ENCODE measurements at places on chromosomes 5 and 9.
A peak's percentile ranks its signal among the peaks of the same experiment; 100 is the strongest.

GRCh38 chr5:57710126-57710525, 227.5 kb upstream of the ACTBL2 start:
- no peak for DNase-seq

DNA sequence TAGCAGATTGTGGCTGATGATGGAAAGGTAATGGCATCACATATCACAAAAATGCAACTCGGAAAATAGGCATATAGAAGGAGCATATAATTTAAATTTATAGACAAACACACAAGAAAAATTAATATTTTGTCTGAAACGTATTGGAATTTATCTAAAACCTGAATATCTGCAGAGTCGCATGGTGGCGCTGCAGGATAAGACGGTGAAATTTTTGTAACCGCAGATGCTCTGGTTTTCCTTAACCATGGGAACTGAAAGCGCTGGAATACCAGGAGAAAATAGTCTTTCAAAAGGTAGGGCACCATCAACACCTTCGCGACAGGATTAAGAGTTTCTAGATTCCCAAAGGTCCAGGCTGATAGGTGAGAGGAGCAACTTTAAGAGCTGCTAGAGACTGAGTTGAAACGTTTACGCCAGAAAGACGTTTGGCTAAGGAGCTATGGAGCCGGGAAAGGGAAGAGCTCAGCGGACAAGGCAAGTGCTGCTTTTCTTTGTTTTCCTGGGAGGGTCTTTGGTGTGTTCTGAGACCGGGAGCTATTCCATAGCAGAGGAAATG, 11.0 kb upstream of the PCDHB15 start:
- DNase-seq: no peak

DNA sequence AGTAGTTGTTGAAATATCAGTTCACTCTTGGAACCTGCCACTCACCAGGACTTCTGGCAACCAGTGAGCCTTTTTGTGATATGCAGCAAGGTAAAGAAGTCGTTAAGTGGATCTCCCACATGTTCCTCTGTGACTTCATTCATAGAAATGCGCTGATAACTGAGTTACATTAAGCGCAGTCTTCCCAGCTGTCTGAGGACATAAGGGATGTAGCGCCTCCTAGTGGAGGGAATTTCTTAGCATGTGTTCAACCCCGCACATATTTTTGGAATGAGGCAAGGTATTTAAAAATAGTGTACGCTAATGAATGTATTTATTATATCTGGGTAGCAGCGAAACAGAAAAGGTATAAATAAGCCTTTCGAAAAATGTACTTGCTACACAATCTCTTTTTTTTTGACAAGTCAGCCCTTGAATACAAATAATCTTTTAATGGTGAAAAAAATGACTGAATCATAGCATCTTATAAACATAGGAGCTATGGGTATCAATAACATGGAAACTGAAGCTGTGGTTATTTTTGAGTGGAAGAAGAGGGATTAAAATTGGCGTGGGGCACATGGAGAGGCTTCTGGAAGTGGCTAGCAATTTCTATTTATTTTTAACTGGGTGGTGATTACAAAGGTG, 38.0 kb downstream of the PALM2AKAP2 start:
- DNase-seq: peak; percentile 77

DNA sequence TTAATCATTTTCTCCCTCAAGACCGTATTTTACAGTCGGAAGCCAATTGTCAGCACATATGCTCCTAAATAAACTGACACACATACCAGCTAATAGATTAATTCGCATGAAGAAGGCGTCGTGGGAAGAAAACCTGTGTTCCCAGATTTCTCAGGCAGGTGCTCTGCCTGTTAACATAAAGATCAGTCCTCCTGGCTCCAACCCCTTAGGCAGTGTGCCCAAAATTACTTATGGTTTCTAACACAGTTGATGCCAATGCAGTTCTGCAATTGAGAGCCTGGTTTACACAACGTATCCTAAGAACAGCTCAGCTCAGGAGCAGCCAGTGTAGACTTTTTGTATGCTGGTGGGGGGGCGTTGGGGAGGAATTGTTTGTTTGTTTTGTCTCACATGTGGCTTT, 208.3 kb downstream of the ENC1 start:
- DNase-seq: peak; percentile 56

DNA sequence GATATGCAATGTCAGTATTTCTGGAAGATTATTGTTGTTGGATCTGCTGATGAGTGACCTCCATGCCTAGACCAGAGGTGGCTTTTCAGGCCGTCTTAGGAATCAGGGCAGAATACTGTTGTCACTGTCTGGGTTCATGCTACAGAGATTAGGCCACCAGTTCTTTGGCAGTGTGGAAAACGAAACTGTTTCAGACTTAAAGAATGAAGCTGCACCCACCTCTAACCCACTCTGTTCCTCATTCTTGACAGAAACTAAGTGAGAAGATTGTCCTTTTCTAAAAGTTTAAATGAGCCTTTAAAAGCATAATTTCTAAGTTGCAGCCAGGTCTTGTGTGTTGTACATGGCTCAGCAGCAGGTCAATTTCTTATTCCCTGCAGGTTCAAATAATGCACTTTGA, 444.3 kb downstream of the ENC1 start:
- peak; percentile 66 for DNase-seq

- DNase-seq: no peak
These were observed 21.1 kb downstream of the SPOCK1 start for GRCh38 chr5:137478043-137478442.

DNA sequence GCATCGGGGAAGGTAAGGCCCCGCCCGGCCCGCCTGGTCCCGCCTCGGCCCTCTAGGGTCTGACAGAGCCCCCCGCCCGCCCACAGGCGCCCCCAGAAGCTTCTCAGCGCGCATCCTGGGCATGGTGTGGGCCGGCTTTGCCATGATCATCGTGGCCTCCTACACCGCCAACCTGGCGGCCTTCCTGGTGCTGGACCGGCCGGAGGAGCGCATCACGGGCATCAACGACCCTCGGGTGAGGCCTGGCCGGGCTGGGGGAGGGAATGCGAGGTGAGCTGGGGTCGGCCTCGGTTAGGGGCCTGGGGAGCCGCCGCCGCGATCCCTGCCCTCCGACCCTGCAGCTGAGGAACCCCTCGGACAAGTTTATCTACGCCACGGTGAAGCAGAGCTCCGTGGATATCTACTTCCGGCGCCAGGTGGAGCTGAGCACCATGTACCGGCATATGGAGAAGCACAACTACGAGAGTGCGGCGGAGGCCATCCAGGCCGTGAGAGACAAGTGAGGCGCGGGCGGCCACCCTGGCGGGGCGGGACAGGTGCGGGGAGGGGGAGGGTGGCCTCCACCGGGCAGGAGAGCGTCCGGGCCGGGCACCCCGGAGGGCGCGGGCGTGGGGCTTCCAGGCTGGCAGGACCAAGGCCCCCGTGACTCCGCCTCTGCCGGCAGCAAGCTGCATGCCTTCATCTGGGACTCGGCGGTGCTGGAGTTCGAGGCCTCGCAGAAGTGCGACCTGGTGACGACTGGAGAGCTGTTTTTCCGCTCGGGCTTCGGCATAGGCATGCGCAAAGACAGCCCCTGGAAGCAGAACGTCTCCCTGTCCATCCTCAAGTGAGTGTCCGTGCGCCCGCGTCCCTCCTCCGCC, 7.1 kb downstream of the LRRC26 start:
- DNase-seq: no peak

DNA sequence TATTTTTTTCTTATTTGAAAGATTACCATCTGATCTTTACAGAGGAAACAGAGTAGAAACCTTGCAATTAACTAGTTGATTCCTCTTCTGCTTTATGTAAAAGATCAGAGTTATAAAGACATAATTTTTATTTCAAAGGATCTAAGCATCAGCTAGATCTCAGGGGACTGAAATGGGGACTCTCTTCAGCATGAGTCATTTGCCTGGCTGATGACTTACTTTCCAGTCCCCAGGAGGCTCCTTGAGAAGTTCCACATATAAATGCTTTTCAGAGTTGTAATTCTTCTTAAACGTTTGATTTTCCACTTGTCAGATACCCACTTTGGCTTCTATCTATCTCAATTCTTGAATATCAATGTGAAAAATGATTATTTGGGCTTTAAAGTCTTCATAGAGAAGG, 389.4 kb downstream of the RAB3C start:
- DNase-seq: no peak

DNA sequence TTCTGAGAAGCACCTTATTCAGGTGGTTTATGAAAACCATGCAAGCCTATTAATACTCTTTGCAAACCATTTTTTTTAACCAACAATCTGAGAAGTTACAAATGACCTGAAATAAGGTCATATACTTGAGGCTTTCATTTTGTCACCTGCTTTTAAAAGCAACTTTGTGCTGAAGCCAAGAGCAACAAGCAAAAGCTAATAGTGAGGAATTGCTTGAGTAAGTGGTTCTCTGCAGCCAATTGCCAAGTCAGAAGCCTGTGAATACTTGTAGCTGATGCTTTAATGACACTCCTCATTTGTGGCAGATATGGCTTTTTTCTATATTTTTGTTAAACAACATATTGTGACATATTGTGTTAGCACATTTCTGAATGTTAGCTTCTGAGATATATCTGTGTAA, 126.7 kb upstream of the ZNF608 start:
- no peak for DNase-seq

DNA sequence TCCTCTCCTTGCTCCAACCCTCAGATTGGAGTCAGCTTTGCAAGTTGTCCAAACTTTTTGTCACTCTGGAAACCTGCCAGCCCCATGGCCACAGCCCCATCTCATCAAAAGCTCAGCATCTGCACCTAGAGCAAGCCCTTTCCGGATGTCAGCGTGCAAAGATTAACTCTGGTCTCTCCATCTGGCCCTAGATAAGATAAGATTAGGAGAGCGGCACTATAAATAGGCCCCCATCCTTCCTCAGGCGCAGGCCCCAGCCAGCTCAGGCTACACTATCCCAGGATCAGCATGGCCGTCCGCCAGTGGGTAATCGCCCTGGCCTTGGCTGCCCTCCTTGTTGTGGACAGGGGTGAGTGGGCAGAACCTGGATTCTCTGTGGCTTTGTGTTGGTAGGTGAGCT, at the start of gene SPINK4:
Gene SPINK4, plus strand, starts transcription at position 247 of the 400 bp plus-strand sequence. Its CDS starts 42 bp downstream, at position 289.
- no peak for DNase-seq

- DNase-seq: no peak
These were observed 94.7 kb downstream of the NLN start for GRCh38 chr5:65816729-65817128.

- no peak for DNase-seq
These were observed 126.9 kb upstream of the OSMR start for GRCh38 chr5:38718771-38719391.

- DNase-seq: no peak
These were observed 566.4 kb downstream of the EFNA5 start for GRCh38 chr5:107104040-107104995.

GRCh38 chr9:30723656-30724055, 1660.8 kb upstream of the ACO1 start:
- no peak for DNase-seq

GRCh38 chr5:95984287-95984938, 22.8 kb upstream of the ELL2 start:
- DNase-seq: no peak

DNA sequence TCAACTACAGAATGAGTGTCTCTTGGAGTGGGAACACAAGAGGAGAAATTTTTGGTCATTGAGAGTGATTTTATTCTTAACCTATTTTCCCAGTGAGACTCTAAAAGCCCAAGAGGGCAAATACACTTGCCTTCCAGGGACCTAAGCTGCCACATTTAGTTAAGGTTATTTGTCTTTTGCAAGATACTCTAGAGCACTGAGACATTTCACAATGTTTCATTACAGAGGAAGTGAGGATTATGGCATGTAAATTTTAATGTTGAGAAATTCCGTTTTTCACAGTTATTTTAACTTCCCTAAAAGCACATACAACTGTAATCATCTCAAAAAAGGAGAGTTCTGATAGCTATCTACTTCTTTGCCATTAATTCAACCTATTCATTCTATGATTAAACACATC, 38.7 kb upstream of the RAB3C start:
- peak; percentile 96 for DNase-seq

- DNase-seq: no peak
These were observed 6.8 kb downstream of the KDM4C start for GRCh38 chr9:6764523-6764922.

GRCh38 chr5:39214912-39215709, 4.3 kb downstream of the FYB1 start:
- no peak for DNase-seq

- DNase-seq: no peak
These were observed 200.7 kb upstream of the TBC1D2 start for GRCh38 chr9:98456156-98456613.

DNA sequence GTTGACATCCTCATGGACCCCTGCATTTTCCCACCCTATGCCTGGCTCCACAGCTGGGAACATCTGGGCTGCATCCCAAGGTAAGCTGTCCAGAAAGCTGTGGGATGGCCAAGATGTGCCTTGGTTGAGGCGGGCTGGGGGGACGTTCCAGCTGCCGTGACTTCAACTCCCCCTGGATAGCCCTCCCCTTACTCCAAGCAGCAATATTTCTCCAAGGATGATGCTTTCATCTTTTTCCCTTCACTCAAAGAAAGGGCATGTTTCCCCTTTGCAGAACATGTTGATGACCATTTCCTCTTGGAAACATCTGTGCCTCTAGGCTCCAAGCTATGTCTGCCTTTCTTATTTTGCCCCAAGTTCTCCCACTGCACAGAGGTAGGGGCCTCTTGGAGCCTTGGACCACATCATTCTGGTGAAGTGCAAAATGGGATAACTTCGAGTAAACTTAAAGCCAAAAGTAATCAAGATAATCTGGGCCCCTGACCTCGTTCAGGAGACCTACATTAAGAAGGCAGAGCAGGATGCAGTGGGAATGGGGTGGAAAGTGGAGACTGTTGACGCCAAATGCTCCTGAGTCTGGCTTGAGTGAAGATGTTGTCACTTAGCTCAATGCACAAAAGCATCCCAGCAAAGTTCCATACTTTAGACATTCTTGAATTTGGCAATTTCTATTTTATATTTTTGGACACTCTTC, 175.2 kb downstream of the GAS1 start:
- DNase-seq: no peak

GRCh38 chr9:101995231-101995630, 256.8 kb upstream of the GRIN3A start:
- DNase-seq: no peak

- no peak for DNase-seq
These were observed 149.7 kb downstream of the FGF18 start for GRCh38 chr5:171569065-171569712.

- no peak for DNase-seq
These were observed 218.4 kb downstream of the ANXA1 start for GRCh38 chr9:73370053-73370452.

GRCh38 chr5:157984611-157985010, 125.7 kb upstream of the CLINT1 start:
- DNase-seq: no peak

DNA sequence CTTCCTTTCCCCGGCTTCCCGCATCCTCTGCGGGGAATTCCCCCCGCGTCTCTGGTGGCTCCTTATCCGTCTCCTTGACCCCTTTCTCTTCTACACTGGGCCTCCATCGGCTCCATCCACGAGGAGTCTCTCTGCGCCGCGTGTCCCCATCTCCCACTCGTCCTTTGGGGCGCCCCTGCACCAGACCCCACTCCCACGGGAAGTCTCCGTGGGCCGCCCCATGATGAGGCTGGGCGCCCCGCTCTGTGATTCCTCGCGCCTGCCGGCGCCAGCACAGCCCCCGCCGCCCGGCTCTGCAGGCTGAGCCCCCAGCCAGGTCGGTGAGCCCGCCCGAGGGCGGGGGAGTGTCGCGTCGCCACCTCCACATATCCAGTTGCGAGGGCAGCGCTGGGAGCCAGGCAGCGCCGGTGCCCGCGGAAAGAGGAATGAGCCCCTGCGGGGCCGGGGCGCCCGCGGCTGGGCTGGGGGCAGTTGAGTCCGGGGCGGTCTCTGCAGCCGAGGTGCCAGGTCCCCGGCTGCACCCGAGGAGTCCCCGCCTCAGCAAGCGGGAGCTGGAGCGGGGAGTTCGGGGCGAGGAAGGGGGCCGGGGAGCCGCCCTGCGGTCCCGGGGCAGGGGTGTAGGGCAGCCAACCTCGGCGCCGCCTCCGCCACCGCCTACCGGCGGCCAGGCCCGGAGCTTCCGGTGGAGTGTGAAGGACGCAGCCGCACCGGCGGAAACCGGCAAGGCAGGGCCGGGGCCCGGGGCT, 2.1 kb upstream of the TRAF1 start:
- DNase-seq: peak; percentile 41

Data from inflammatory macrophage (primary cell).